RKO (cell line): ENCODE measurements at places on chromosomes 5 and 9.

DNA sequence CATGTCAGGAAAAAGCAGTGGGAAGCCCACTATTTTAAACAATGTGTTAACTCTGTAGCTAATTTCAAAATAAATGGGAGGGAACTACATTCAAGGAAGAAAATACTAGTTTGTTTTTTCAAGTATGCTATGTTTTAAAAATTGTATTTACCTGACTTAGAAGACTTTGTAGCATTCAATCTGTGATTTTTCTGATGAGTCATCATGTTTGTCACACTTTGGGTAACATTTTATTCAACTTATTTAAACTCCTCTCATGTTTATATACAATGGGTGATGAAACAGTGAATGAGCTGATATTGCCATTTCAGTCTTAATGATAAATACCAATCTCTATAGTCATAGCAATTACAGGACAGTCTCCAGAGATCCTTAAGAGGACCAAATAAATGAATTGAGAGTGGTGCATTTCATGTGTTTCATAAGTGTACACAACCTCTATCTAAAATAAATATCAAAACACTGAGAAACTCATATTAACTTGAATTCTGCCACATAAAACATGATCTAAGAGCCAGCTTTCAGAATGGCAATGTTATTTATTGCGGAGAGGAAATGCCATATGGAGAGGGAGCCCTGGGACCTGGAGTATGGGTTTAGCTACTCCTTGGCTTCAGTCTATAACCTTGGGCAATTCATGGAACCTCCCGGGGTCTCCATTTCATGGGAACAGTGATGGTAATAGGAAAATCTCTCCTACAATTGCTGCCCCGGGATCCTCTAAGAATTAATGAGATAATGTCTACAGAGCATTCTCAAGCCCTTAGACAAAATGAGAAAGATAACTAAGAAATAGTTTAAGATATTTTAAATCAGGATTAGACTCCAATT is 913.9 kb downstream of the TLE4 start:
- no peak for DNase-seq

DNA sequence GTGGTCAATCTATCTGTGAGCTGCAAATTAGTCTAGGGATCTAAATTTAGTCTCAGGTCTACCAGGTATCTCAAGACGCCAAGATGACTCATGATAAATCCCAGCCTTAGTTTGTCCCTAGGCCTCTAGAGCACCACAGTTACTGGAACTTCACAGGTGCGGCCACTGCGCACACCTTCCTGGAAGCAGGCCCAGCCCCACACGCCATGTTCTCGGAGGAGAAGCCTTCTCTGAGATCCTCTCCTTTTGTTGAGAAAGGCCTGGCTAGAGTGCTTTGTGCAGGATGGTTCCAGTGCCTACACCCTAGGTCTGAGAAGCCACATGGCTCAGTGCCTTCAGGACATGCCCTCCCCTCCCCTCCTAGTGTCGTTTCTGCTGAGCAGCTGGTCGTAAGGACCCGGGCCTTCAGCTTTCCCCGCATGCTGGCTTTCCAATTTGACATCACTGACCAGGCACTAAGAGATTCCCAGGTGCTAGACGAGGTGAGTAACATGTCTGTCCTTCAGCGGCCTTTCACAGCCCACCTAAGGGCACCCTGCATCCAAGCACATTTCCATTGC is 51.9 kb downstream of the IPPK start:
- no peak for DNase-seq

DNA sequence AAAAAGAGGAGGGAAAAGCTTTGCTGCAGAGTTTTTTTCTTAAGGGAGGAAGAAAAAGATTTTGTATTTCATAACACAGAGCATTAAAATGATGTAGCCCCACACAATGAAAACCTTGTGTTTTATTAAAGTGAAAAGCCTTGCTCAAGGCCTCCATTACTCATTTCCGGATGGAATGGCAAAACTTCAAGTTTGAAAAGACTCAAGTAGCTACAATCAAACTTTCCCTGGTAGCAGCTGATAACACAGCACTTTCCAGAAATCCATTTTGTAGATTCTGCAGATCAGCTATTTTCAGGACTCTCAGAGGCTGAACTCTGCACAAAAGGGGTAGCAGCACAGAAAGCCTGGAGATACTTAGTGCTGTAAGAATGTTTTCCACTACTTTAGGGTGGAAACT is 374.8 kb downstream of the NFIB start:
- DNase-seq: no peak

- DNase-seq: no peak
Observed at GRCh38 chr5:179268399-179268952, 76.8 kb downstream of the ADAMTS2 start.

- DNase-seq: peak; percentile 27
Observed at GRCh38 chr9:106560540-106560939, 302.4 kb upstream of the ZNF462 start.

GRCh38 chr5:173858670-173859407 is 29.3 kb upstream of the CPEB4 start:
- no peak for DNase-seq

- DNase-seq: no peak
Observed at GRCh38 chr5:167575330-167575729, 716.1 kb upstream of the WWC1 start.

GRCh38 chr5:115507681-115508080 is 36.9 kb downstream of the FEM1C start:
- DNase-seq: no peak

GRCh38 chr9:13387734-13388067 is 108.2 kb upstream of the MPDZ start:
- DNase-seq: no peak

GRCh38 chr5:14580398-14581034 is 1.1 kb upstream of the OTULINL start:
- DNase-seq: no peak

- DNase-seq: peak; percentile 19
Observed at GRCh38 chr9:31839273-31839672, 545.2 kb upstream of the ACO1 start.

DNA sequence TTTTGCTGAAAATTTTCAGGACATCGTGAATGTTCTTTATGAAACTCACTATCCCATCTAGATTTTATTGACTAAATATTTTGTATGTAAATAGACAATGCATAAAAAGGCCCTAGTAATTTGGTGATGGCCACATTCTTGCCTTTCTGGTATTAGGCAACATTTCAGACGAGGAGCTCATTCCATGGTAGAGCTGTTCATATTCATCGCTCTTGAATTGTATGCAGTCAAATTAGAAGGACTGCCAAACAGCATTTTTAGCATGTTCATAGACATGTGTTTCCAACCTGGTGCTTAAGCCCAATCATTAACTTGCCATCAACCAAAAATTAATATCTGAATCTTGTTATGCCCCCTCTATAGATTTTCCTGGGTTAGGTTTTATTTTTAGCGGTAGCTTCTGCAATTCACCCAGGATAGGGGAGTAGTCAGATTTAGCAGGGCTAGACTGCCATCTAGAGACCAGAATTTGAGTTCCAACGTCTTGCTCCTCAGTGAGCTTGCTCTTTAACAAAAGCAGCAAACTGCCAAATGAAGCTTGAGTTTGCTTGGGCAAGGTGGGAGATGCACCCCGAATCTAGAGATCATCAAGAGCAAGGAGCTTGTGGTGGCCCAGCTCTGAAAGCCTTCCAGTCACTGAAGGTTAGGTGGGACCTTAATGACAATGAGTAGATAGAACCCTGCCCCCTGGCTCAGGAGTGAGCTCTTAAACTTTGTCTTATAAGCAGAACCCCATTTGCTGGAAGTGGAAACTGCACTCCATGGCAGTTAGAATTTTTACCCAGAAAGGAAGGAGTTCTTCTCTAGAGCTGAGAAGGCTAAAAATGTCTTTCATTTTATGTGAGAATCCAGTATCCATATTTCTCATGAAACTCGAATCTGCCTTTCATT is 456.2 kb downstream of the RASEF start:
- peak; percentile 61 for DNase-seq

GRCh38 chr9:127174386-127175318 is 52.2 kb upstream of the ANGPTL2 start:
- DNase-seq: no peak

GRCh38 chr5:155827949-155828348 is 499.0 kb upstream of the SGCD start:
- no peak for DNase-seq

GRCh38 chr9:110580850-110581249 is 1.3 kb upstream of the SVEP1 start:
- DNase-seq: no peak

- no peak for DNase-seq
Observed at GRCh38 chr9:101915482-101915881, 177.0 kb upstream of the GRIN3A start.

DNA sequence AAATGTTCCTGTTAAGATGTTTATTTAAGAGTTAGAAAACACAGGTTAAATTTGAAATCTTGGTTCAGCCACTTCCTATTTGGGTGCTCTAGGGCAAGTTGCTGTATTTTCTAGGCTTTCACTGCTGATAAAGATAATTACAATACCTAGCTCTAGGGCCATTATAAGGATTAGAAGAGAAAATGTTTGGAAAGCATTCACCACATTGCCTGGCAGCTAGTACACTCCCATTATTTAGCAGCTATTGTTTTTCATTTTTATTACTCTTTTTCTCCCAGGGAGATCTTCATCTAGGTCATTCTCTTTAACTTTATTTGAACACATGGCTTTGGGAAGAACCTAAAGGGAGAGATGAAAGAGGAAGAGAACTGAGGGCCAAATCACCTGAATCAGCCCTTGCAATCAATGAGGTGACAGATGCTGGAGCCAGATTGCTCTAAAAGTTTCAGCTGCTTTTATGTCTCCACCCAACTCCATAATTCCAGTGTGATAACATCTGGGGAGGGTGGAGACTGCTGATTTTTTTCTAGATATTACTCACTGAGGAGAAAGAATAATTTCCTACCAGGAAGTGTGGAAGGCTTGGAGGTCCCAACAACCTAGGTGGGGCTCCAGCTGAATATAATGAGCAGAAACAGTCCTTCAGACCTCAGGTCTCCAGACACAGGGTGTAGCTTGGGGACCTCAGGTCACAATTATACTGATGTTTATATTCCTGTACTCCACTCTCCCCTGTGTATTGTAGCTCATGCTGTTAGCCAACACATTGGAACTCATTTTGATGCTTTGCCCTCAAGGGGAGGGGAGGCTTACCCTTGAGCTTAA is 640.0 kb downstream of the RAB3C start:
- DNase-seq: no peak

DNA sequence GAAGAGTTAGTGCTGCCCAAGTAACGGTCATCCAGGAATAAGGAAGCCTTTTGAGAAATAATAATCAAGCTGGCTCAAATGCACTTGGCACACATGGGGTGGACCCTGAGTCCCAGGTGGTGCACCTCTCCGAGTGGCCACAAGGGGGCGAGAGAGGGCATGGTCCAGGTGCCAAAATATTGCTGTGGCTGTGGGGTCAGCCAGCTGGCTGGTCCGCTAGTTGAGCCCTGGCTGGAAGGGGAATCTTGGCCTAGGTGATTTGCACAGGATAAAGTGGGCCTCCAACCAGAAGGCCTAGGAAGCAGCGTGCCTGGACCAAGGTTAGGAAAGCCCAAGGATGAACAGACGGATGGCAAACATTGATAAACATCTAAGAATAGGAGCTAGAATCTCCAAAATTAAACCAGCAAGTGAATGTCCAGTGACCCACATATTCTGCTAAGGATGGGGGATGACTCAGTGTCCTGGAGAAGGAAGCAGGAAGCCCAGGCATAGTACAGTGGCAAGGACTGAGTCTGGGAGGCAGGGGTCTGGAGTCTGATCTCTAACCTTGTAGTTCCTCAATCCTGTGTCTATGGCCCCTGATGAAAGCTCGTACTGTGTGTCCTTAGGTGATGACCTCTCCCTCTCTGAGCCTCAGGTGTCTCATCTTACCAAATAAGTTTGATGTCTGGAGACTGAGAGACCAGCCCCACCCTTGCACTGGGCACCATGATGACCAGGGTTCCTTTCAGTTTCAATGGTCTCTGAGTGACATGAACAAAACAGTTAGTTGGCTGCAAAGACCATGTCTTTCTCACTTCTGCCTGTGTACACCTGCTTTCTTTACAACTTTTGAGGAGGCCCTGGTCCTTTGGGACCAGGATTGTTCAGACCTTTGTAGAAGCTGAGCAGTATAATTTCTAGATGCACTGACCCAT is 19.2 kb upstream of the SHB start:
- peak; percentile 49 for DNase-seq

- no peak for DNase-seq
Observed at GRCh38 chr9:126407114-126407870, 80.7 kb downstream of the MVB12B start.

DNA sequence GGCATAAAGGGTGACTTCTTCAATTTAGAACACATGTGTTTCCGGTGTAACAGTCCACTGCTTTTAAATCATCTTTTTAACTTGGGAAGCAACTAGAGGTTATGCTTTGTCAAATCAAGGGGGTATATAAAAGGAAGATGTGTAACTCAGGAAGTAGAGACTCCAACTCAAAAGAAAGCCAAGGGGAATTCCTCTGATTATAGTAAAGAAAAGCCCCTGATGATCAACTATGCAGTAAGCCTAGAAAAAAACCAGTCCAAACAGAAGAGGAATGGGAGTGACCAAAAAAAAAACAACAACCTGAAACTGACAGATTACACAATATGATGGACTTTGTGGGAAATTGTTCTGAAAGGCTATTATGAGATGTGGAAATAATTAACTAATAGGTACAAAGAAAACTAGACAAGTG is 90.3 kb downstream of the AK8 start:
- DNase-seq: no peak

GRCh38 chr9:121650217-121651007 is 1.0 kb upstream of the DAB2IP start:
- no peak for DNase-seq

DNA sequence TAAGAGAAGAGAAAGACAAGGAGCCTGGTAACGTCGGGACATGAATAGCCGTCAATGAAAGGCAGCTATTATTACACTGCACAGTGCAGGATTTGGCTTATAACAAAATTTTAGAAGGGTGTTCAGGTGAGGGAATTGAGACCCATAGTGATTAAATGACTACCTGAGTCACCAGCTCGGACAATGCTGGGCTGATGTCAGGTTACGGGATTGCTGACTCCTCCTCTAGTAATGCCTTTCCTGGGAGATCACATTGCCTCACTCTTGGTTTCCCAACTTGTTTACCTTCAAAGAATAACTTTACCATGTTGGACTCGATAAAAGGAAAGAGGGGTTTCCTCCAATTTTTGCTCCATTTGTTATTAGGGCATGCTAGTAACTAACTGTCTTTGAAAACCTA is 132.6 kb downstream of the GHR start:
- DNase-seq: no peak

DNA sequence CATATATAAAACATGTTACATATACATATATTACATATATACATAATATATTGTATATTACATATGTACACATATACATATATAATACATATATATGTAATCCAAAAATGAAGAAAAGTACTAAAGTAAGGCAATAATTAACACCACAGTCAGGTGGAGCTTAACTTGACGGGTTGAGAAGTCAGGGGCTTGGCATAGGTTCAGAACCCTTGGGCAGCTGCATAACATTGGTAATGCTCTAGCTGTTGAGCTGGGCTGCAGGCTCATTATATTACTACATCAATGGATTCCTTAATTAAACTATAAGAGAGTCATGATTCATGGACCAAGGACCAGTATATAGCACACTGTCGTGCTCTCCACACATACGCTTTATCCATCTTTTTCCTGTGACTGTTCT is 435.2 kb upstream of the ADAMTS16 start:
- DNase-seq: no peak

- no peak for DNase-seq
Observed at GRCh38 chr5:124140060-124140459, 606.4 kb downstream of the ZNF608 start.

GRCh38 chr5:122693963-122694362 is 80.9 kb upstream of the SNX2 start:
- no peak for DNase-seq
